ENCODE measurements at places on chromosomes 2 and 18.

DNA sequence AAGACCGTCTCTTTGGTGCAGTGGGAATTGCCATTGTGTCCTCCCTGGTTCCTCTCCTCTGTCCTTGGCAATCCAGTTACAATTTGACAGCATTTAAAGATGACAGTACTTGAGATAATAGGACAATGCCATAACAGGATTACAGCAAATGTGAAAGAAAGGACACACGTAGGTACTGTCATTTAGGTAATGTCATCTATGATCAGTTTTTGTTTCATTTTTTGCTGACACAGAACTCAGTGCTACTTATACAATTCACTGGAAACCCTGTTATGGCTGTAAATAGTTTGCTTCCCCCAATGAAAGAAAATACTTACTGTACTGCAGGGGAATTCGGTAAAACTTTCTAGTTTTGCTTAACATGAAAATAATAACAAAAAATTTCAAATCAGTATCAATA lies 65.2 kb downstream of the BCL11A start:
- DNase-seq: no peak

DNA sequence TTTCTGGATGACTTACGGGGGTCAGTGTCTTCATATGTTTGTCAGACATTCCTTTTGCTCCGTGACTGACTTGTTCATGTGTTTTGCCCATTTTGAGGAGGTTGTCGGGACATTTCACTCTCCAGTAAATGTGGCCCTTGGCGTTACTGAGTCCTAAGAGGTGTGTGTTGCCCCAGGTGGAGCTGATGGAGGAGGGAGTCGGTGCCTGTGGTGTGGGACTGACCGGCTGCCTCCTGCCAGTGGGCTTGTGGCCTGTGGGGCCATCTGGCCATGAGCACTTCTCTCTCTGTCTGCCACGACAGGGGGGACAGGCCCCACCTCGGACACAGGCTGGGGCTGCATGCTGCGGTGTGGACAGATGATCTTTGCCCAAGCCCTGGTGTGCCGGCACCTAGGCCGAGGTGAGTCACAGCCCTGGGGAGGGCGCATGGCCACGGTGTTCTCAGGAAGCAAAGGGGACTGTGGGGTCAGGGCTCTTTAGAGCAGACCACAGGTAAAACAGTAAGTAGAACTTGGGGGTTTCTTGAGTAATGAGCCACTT lies 15.8 kb downstream of the ATG4B start:
- DNase-seq: no peak

GRCh38 chr2:10347562-10347948 lies 44.9 kb downstream of the HPCAL1 start:
- DNase-seq: no peak

- DNase-seq: peak; percentile 100
These were observed 260.2 kb upstream of the TRIB2 start for GRCh38 chr2:12456293-12457106.

- no peak for DNase-seq
These were observed 52.8 kb downstream of the MARCO start for GRCh38 chr2:118994778-118995177.

DNA sequence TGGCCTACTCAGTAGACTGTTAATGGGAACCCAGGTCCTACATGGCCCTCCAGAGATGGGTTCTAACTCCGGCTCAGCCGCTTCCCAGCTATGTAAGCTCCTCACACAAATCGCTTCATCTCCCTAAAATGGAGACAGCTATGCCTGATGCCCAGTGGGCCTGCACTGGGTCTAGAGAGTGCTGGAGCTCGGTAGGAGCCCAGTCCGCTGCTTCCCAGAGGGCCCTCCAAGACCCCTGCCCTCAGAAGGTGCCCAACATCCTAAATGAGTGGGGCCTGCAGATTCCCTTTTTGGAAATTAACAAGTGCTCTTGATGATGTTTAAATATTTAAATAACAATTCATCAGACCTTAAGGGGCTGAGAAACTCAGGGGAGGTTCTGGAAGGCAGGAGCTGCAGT lies 47.1 kb downstream of the HS1BP3 start:
- no peak for DNase-seq

DNA sequence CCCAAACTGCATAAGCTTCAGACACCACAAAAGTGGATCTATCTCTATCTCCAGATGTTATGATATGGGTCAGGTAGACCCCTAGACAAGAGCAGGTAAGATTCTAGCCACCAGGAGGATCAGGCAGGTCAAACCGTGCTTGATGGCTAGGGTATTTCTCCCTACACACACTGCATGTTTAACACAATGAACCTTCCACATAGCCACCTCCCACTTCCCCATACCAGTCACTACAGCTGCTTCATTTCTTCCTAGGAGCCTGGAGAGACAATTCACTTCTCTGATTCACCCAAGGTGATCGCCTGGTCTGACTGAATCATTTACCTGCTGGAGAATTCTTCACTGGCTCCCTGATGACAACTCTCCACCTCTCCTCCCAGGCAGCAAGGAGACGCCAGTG lies 66.0 kb upstream of the MYCN start:
- DNase-seq: no peak

DNA sequence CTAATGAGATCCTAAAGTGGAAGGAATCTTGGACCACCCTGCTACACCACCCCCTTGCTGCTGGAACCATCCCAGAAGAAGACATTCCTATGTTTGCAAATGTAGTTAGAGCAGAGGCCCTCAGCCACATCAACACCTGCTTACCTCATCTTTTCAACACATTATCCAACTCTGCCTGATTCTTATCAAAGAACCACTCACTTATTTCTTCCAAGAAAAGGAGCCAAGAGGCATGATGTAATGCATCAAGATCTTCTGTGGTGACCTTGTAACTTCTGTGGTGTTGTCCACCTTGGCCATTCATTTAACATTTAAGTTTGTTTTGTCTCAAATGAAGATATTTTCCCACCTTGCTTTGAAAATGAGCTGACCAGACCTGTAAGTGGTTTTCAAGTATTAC lies 338.1 kb downstream of the CTNNA2 start:
- DNase-seq: no peak

DNA sequence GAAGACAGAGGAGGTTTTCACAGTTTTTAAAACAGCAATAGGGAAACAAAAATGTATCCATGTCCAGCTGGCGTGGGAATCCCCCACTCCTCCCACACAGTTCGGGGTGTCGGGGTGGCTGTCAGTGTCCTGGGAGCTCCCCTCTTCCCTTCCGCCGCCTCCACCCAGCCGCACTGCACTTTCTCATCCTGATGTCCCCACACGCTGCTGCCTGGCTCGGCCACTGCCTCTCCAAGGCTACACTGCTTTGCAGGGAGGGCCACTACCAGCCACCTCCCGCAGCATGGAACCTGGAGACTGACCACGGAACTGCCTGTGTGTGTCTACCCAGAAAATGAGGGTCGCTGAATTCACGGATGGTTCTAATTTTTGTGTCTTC lies 138.7 kb upstream of the CTDP1 start:
- no peak for DNase-seq

- no peak for DNase-seq
These were observed 585.8 kb upstream of the CHAC2 start for GRCh38 chr2:53181759-53182158.

DNA sequence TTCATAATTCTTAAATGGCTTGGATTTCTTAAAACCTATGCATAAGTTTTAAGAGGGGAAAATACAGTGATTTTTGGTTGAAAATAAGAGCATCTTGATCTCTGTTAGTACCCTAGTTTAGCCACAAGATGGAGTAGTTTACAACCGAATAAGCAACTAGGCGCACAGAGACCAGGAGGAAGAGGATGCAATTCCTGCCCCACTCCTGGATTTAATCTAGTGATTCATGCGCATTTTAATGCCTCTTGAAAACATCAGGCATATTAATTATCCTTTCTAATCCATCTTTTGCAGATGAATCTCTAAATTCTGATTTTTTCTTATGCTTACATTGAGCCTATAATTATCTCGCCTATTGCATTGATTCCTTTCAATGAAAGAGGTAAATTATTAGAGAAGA lies 76.7 kb downstream of the MRPS9 start:
- DNase-seq: peak; percentile 13

- DNase-seq: no peak
These were observed 25.0 kb upstream of the COPS8 start for GRCh38 chr2:237060534-237061312.

DNA sequence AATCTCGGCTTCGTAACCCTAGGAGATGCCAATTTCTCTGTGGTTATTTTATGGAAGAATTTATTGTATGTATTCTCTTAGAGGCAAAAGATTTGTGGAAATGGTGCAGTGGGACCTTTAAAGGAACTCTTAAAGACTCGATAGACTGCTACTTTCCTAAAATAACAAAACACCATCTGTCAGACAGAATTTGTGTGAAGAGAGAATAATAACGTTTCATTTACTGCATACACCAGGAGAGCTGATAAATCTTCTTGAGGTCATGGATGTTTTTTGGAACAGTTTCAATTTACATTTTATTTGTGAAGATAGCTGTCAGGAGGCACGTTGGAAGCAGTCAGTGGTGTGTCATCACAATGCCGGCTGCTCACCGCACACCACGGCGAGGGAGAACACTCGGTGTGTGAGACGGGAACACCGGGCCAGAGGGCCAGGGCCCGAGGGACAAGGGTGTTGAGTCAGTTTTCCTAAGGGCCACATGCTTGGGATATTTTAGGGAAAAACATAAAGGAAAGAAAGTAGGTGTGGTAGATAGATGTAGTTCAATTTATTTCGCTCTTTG lies 1681.0 kb upstream of the DDX18 start:
- DNase-seq: no peak

- DNase-seq: no peak
These were observed 353.6 kb upstream of the FANCL start for GRCh38 chr2:58594762-58595161.

DNA sequence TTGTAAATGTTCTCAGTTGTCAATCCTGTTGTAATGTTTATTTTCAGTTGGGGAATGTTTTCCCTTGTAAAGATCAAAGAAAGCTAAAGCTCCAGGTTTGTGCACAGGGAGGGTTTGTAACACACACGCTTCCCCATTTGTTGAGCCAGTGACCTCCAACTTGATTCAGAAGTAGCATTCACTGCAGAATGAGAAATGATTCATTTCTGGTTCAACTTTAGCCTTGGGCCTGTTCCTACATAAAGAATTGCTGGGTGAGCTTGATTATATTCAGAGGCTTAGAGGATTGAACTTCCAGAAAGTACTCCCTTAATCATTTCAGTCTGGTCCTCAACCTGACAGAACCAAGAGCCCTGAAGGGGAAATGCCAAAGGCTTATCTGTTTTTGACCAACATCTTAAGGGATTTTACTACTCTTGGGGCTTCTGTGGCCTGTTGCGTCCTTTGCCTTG lies 70.6 kb upstream of the CAVIN2 start:
- no peak for DNase-seq

DNA sequence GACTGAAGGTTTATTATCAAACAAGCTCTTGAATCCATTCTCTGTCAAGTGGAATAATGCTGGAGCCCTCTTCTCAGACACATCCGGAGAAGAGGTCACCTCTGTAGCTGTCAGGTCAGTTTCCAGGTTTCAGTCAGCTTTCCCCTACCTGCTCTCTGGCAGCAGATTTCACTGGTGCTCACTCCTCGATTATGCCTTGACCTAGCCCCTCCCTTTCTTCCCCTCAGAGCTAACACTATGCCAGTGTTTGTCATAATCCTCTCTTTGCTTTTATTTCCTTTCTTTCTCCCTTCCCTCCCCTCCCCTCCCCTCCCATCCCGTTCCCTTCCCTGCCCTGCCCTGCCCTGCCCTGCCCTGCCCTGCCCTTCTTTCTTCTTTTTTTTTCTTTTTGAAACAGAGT lies 22.5 kb upstream of the PLEKHM3 start:
- no peak for DNase-seq

Data from GM04503 (cell line).